ENCODE measurements at places on chromosomes 6 and 20. TPM values are rescaled to one million over a fixed set of nuclear protein-coding genes. Genes with fewer than 3 reads are reported as not detected.
A peak's percentile ranks its signal among the peaks of the same experiment; 100 is the strongest.

Gene PRDM13
- not detected for total RNA-seq

Gene NKX2-4
- total RNA-seq = not detected

Gene IRF4
- total RNA-seq = 0.18 TPM

Gene PMEPA1
- 18.8 TPM for total RNA-seq

Gene MOG
- total RNA-seq = not detected

Gene CST4
- not detected for total RNA-seq

Gene TMEM170B
- 5.3 TPM for total RNA-seq

Gene CD24
- total RNA-seq = 392 TPM

Gene CST7
- total RNA-seq = not detected

Gene GSTA1
- 2.7 TPM for total RNA-seq

Gene MAN1A1
- total RNA-seq = 41.7 TPM

GRCh38 chr20:56513161-56514150, 11.1 kb upstream of the FAM209A start:
- H3K4me1 ChIP-seq = no peaks in the 10 kb centered on the region
- no peaks in the 10 kb centered on the region for H3K27me3 ChIP-seq
- peaks cover 37% of the 10 kb centered on the region for H3K36me3 ChIP-seq

- H3K27me3 ChIP-seq = no peaks in the 10 kb centered on the region
- H3K4me3 ChIP-seq = no peak overlapping the region
- no peaks in the 10 kb centered on the region for H3K36me3 ChIP-seq
Observed at GRCh38 chr6:160461641-160462040, 113.5 kb downstream of the SLC22A3 start.

DNA sequence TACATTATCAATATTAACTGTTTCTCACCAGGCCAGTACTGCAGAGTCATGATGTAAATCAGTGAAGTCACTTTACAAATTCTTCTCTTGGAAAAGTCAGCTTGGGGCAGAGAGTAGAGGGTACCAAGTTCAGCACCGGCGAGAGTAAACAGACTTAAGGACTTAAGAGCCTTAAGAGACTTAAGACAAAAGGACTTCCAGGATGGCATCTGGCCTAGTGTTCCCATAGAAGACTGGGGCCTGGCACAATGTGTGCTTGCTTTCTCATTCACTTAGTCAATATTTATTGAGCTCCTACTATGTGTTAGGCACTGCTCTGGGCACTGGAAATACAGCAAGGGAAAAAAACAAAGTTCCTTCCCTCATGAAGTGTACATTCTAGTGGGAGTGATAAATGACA, 1.4 kb upstream of the SNPH start:
- no peak overlapping the region for H3K27ac ChIP-seq
- H3K36me3 ChIP-seq = no peaks in the 10 kb centered on the region
- DNase-seq = no peak
- H3K27me3 ChIP-seq = peaks cover 8% of the 10 kb centered on the region

GRCh38 chr20:12482661-12483060, 526.1 kb upstream of the SPTLC3 start:
- no peaks in the 10 kb centered on the region for H3K27me3 ChIP-seq
- no peaks in the 10 kb centered on the region for H3K4me1 ChIP-seq
- no peak for DNase-seq
- H3K27ac ChIP-seq = no peak overlapping the region

- DNase-seq = no peak
- no peaks in the 10 kb centered on the region for H3K27me3 ChIP-seq
- H3K4me1 ChIP-seq = no peaks in the 10 kb centered on the region
- no peaks in the 10 kb centered on the region for H3K36me3 ChIP-seq
- no peak overlapping the region for H3K4me3 ChIP-seq
Observed at GRCh38 chr6:163199371-163199770, 215.1 kb upstream of the QKI start.

- peaks cover 12% of the 10 kb centered on the region for H3K4me1 ChIP-seq
- H3K27ac ChIP-seq = no peak overlapping the region
- no peak for DNase-seq
- H3K36me3 ChIP-seq = no peaks in the 10 kb centered on the region
- H3K4me3 ChIP-seq = no peak overlapping the region
Observed at GRCh38 chr6:110542311-110543024, 66.1 kb upstream of the SLC22A16 start.

DNA sequence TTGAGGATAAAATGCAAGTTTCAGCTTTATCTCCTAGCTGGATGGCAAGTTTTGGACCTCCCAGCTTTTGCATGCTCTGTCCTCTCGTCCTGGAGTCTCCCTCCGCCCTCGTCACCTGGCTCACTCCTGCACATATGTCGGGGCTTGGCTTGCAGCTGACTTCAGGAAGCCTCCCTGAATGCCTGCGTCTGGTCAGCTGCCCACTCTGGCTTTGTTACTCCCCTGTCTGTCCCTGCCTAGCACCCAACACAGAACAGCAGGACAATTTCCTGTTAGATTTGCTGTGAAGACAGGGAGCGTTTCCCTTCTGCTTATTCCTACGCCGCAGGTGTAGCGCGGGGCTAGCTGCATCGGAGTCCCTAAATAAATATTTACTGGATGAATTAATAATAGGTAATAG, 5.4 kb downstream of the JPH2 start:
- no peak for DNase-seq
- no peaks in the 10 kb centered on the region for H3K27me3 ChIP-seq
- no peaks in the 10 kb centered on the region for H3K4me1 ChIP-seq
- no peak overlapping the region for H3K4me3 ChIP-seq
- no peak overlapping the region for H3K27ac ChIP-seq
- no peaks in the 10 kb centered on the region for H3K36me3 ChIP-seq

DNA sequence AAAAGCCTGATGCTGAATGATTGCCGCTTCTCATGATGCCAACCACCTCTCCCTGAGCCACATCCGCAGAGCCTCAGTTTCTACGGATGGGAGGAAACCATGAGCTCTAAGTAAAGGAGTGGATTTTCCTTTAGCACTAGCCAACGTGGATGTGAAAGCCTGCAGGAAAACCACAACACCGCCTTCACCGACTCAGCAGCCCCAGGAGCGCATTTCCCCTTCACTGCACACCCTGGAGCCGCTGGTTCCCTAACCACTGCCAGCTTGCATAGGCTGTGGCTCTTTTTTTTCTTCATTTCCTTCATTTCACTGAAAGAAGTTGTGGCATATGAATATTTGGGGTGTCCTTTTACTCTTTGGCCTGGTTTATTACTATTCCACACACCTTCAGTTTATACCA, 50.5 kb upstream of the SSTR4 start:
- DNase-seq = peak; percentile 13
- no peaks in the 10 kb centered on the region for H3K36me3 ChIP-seq
- no peaks in the 10 kb centered on the region for H3K27me3 ChIP-seq
- no peaks in the 10 kb centered on the region for H3K4me1 ChIP-seq

- H3K27ac ChIP-seq = no peak overlapping the region
- no peak overlapping the region for H3K4me3 ChIP-seq
- H3K4me1 ChIP-seq = peaks cover 9% of the 10 kb centered on the region
- DNase-seq = no peak
- H3K36me3 ChIP-seq = no peaks in the 10 kb centered on the region
Observed at GRCh38 chr6:29967379-29968010, 25.2 kb downstream of the HLA-A start.

DNA sequence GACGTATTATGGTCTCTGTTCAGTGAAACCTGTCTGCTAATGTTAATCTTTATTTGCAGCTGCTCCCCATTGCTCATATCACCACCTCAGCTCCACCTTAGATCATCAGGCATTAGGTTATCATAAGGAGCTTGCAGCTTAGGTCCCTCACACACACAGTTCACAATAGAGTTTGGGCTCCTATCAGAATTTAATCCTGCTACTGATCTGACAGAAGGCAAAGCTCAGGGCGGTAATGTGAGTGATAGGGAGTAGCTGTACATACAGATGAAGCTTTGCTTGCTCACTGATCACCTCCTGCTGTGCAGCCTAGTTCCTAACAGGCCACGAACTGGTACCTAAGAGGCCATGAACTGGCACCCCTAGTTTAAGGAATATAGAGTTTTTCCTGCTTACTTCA, 989.7 kb downstream of the EYS start:
- H3K36me3 ChIP-seq = no peaks in the 10 kb centered on the region
- peaks cover 9% of the 10 kb centered on the region for H3K4me1 ChIP-seq
- no peak overlapping the region for H3K4me3 ChIP-seq

GRCh38 chr20:57772349-57772964, 62.6 kb upstream of the PMEPA1 start:
- H3K27ac ChIP-seq = no peak overlapping the region
- DNase-seq = peak; percentile 81
- H3K4me3 ChIP-seq = no peak overlapping the region
- H3K4me1 ChIP-seq = no peaks in the 10 kb centered on the region

DNA sequence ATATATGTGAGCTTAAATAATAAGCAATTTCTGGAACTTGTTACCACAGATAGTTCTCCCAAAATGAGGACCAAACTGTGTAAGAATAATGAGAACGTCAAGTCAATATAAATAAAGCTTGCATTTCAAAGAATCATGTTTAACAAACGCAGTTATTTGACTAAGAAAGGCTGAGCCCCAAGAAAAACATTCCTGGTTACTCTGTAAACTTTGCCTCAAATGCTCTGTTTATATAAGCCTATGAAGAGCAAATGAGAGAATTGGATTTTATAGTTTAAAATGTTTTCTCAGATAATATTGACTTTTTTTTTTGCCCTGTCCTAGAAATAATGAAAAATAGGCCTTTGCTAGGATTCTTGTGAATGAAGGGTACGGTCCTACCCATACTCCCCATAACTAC, 81.3 kb downstream of the C6orf52 start:
- H3K4me1 ChIP-seq = peaks cover 3% of the 10 kb centered on the region
- no peaks in the 10 kb centered on the region for H3K27me3 ChIP-seq
- H3K27ac ChIP-seq = no peak overlapping the region
- no peak for DNase-seq
- peaks cover 9% of the 10 kb centered on the region for H3K36me3 ChIP-seq

DNA sequence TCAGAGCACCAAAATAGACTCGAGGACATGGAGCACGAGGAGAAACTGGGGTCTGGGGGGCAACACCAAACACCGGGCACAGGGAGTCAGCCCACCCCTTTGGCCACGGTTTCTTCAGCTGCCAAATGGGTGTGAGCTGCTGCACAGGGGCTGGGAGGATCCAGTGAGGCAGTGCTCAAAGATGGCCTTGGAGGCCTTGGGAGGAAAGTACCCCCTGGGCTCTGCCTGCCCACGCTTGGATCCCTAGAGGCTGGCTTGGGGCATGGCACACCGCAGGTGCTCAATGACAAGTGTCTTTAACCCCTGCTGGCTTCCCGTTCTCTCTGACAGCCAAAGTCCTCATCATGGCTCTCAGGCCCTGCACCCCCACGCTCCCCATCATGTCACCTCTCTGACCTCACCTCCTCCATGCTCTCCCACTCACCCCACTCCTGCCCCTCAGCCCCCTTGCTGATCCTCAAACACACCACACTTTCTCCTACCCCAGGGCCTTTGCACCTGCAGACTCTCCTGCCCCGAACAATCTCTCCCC, 190.3 kb downstream of the ANKRD60 start:
- H3K4me1 ChIP-seq = no peaks in the 10 kb centered on the region
- H3K4me3 ChIP-seq = no peak overlapping the region
- H3K36me3 ChIP-seq = no peaks in the 10 kb centered on the region
- no peaks in the 10 kb centered on the region for H3K27me3 ChIP-seq
- no peak for DNase-seq
- H3K27ac ChIP-seq = no peak overlapping the region

DNA sequence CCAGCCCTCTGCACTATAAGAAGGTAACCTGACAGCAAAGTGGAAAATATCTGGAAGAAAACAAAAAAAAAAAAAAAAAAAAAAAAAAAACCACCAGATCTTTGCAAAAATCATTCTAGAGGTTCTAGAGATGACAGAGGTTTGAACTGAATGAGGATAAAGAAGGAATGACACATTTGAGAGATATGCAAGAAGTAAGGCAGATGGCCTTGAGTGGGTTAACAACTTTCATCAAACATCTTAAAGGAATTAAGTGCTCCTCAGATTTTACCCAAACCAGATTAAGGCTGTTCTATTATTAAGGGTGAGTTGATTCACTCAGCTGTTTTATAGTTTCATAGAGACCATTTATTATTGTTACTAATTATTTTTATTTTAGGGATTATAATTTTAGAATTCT, 62.0 kb downstream of the RSPO3 start:
- DNase-seq = no peak
- H3K27ac ChIP-seq = no peak overlapping the region
- H3K4me3 ChIP-seq = no peak overlapping the region
- no peaks in the 10 kb centered on the region for H3K27me3 ChIP-seq
- H3K36me3 ChIP-seq = no peaks in the 10 kb centered on the region

DNA sequence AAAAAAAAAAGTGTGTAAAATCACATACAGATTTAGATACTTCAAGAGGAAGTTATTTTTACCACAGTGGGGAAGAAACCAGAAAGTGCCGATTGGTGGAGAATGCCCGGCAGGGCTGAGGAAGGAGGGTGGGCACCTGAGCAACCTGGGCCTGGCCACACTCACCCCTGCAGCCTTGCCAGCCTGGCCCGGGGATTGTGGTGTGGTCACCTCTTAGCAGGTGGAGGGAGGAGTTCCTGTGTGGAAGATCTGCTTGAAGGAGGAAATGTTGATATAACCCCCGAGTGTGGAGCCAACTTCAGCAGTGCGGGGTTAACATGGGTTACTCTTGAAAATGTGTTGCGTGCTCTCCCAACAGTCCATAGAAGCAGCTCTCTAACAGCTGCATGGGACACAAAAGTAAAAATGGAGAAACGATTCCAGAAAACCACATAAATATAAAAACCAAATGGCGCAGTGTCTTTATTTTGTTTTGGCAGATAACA, 14.7 kb downstream of the UST start:
- H3K4me1 ChIP-seq = peaks cover 4% of the 10 kb centered on the region
- H3K36me3 ChIP-seq = no peaks in the 10 kb centered on the region
- peak; percentile 67 for DNase-seq

GRCh38 chr6:44006123-44006871, 121.0 kb downstream of the MRPL14 start:
- no peaks in the 10 kb centered on the region for H3K27me3 ChIP-seq
- H3K4me3 ChIP-seq = no peak overlapping the region
- H3K4me1 ChIP-seq = peaks cover 15% of the 10 kb centered on the region
- H3K27ac ChIP-seq = no peak overlapping the region
- peak; percentile 58 for DNase-seq

- H3K4me1 ChIP-seq = no peaks in the 10 kb centered on the region
- no peak overlapping the region for H3K27ac ChIP-seq
- no peaks in the 10 kb centered on the region for H3K36me3 ChIP-seq
- DNase-seq = no peak
- H3K27me3 ChIP-seq = peaks cover 38% of the 10 kb centered on the region
- no peak overlapping the region for H3K4me3 ChIP-seq
Observed at GRCh38 chr20:1979106-1979778, 14.6 kb downstream of the PDYN start.

GRCh38 chr6:136752554-136752953, 39.7 kb downstream of the MAP3K5 start:
- H3K27ac ChIP-seq = no peak overlapping the region
- no peaks in the 10 kb centered on the region for H3K4me1 ChIP-seq
- H3K36me3 ChIP-seq = no peaks in the 10 kb centered on the region

GRCh38 chr6:168892031-168892430, 361.6 kb downstream of the THBS2 start:
- DNase-seq = no peak
- no peaks in the 10 kb centered on the region for H3K27me3 ChIP-seq
- H3K27ac ChIP-seq = no peak overlapping the region
- no peak overlapping the region for H3K4me3 ChIP-seq
- no peaks in the 10 kb centered on the region for H3K36me3 ChIP-seq

Measured in endodermal cell (in vitro differentiated cells).